ENCODE measurements at places on chromosomes 1 and 21.

DNA sequence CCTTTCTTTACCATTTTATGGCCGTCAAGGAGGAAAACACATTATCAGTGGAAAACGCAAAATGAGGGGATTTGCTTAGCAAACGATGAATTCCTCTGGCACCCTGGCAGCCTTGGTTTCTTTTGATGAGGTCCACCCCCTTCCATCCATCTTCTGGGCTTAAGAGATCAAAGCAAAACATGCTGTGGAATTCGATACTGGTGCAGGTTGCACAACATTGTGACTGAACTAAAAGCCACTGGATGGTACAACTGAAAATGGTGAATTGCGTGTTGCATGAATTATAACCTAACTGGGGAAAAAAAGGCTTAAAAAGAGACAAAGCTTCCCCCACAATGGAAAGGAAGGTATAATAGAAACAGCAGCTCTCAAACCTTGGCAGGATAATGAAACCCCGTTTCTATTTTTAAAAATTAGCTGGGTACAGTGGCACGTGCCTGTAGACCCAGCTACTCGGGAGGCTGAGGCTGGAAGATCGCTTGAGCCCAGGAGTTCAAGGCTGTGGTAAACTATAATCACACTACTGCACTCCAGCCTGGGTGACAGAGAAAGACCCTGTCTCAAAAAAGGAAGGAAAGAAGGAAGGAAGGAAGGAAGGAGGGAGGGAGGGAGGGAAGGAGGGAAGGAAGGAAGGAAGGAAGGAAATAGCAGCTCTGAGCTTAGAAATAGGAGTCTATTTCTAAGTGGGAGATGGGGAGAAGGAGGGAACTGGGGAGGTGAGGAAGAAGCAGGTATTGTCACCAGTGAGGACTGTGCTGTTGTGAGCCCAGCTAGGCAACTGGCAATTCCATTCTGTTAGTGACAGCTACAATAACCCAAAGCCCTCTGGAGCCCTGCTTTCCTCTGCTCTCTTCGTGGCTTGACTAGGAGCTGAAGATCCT lies 29.0 kb upstream of the LGALS8 start:
- DNase-seq: no peak

DNA sequence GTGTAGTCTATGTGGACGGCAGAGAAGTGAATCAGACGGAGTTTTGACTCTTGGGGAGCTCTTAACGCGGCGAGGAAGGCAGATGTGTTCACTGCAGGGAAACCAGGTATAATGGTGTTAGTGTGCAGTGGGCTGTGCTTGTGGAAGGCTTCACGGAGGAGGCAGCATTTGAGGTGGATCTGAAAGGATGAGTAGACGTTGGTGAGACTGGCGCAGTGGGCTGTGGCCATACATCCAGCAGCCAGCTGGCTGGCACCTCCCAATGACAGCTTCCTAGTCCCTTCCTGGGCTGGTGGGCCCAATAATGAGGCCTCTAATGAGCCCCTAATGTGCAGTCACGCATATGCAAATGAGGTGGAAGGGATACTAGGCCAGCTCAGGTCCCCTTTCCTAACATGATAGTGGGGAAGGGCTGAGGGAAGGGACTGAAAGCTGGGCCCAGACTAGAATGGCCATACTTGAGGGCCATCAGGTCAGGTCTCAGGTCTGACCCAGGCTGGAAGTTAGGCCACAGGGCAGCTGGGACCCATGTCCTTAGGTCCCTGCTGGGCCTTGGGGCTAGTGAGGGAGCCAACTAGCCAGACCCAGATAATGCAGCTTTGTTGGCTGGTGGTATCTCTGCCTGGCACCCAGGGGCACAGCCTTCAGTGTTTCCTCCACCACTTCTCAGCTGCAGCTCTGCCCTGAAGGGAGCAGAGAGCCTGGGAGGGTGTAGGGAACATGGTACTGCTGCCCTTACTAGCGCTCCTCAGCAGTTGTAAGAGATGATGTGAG lies 3.8 kb downstream of the MAP7D1 start:
- DNase-seq: no peak

DNA sequence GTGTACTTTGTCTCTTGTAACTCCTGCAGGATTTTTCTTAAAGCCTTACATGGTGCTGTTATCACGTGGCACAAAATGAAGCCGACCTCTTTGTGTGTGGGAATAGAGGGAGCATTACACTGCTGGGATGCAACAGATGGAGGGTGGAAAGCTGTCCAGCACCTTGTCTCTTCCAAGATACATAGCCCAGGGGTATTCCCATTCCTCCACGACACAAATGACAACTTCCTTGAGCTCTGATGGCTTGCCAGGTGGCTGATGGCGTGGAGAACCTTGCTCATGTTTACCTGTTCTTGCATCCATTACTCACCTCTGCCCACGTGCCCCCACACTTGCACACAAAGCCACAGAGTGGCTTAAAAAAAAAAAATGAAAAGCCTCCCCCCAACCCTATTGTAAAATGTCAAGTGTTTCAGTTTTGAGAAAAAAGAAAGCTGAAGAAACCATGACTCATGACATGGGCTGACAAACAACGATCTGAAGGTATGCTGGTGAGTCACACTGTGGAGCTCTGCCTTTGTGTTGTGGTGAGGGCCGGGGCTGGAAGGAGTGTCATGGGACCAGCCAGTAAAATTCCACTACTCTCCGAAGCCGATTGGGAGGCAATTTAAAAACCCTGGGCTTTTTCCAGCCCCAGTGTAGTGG lies 32.0 kb upstream of the ATP5PO start:
- peak; percentile 98 for DNase-seq

DNA sequence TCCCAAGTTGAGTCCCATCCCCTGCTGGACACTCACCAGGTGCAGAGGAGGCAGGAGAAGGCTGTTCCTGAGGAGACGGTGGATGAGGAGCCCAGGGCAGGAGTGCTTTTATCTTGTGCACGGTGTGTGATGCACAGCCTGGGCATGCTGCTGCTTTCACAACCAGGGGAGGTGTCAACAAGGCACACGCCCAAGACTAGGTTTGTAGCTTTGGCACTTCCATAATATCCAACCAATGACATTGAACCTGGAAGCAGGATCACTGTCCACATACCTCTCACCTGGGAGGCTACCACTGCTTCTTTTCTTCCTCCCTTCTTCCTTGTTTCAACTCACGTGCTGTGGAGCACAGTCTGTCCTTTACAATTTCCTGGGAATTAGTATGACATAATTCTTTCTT lies at the start of gene LCE3D:
Gene LCE3D (minus strand): TSS at position 84 of the 400 bp plus-strand sequence. CDS start 580 bp downstream, outside the sequence.
- DNase-seq: no peak

- DNase-seq: no peak
These were observed 95.0 kb downstream of the ASTN1 start for GRCh38 chr1:177069490-177069889.

DNA sequence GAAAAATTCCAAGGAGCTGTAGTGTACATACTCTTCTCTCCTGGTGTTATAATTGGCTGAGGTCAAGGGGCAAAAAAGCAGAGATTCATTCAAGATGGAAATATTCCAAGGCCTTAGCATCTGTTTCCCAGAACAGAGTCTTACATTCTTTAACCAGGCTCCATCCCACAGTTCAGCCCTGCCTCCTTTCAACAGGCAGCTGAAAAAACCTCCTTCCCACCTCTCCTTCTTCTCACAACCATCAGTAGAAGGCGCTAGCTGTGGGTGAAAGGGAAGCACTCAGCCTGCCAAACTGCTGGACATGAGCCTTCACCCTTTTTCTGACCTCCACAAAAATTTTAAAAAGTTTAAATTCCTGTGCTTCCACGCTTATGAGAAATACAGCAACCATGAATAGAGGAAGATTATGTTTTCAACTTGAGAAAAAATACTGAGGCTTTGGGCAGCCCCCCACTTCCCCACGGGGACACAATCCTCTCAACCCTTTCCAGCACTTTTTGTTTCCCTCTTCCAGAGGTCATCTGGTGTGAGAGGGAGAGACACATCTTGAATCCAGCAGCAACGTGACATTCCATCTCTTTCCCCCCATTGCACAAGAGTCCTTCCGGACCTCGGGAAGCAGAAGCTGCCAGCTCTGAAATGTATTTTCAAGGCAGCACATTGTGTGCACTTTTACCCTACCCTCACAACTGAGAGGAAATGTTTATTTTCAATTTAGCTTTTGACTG lies 43.2 kb upstream of the FMO2 start:
- DNase-seq: no peak

DNA sequence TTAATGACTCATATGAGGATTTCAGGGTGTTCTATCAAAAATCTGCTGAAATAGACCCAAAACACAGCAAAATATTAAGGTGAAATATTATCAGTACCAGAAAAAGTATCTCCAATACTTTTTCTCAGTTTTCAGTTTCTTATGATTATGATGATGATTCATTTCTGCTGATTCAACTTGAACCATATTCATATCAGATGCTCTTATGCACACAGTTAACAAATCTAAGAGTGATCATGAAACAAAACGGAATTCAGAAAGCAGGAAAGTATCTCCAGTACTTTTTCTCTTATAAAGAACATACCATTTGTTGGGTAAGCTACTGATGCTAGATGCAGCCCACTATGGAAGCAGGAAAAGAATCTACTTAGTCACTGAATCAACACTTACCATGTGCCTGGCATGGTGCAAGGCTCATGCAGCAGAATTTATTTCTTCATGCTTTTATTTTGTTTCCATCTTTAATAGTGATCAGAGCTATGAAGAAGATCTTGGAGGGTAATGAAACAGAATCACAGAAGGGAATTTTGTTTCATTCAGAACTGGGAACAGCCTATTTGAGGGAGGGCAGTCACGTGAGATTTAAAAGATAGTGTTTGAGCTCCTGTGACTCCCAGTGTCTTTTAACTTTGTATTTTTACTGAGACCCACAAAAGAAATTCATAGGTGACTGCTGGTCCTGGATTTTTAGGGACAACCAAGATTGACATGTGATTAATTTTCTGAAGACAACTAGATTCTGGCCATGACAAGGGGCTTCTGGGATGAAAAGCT lies 480.6 kb downstream of the SETD4 start:
- DNase-seq: peak; percentile 33

DNA sequence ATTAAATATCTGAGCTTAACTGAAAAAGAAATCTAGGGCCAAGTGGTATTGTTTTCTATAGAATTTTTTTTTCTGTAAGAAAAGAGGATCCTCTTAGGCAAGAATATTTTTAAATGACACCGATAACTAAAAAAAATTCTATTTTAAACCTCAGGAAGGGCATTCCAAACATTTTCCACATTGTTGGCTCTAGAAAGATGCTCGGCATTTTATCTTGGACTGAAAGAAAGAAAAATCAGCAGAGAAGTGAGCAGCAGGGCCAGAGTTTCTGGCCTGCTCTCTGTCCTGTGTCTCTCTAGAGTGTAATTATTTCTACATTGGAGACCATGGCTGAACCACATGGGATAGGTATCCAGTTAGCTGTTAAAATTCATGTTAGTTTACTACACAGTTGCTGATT lies 192.5 kb upstream of the GREM2 start:
- no peak for DNase-seq

- no peak for DNase-seq
These were observed 4.4 kb downstream of the AVPR1B start for GRCh38 chr1:206112600-206113301.

GRCh38 chr1:45617618-45618017 lies 6.2 kb downstream of the CCDC17 start:
- DNase-seq: no peak

- DNase-seq: no peak
These were observed 34.8 kb downstream of the CASZ1 start for GRCh38 chr1:10761503-10762152.

GRCh38 chr1:178784131-178784536 lies 59.1 kb downstream of the RALGPS2 start:
- no peak for DNase-seq

GRCh38 chr21:29677326-29677725 lies 262.5 kb downstream of the GRIK1 start:
- no peak for DNase-seq

- no peak for DNase-seq
These were observed 32.1 kb upstream of the HIVEP3 start for GRCh38 chr1:41950820-41951219.

DNA sequence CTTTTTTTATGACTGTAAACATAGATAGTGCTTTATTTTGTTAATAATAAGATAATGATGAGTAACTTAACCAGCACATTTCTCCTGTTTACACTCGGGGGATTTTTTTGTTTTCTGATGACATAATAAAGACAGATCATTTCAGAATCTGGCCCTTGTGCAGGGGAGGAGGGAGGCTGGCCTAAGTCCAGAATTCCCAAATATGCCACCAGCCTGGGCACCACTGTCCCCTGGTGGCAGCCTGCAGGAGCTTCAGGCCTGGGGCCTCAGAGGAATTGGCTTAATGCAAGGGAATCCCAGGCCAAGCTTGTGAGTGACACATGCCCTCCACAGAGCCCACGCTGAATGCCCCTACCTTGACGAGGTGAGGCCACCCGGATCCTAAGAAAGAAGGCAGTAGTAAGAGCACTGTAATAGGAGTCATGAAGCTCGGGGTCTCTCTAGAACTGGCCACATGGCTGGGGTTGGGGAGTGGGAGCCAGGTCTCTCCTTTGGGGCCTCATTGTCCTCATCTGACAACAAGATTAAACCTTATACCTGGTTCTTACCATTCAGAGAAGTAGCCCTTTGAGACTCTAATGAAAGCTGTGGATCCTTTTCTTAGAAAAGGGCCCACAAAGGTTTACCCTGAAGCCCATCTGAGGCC lies 24.1 kb downstream of the ETNK2 start:
- no peak for DNase-seq

GRCh38 chr21:31708541-31708940 lies 23.4 kb downstream of the SCAF4 start:
- DNase-seq: no peak

DNA sequence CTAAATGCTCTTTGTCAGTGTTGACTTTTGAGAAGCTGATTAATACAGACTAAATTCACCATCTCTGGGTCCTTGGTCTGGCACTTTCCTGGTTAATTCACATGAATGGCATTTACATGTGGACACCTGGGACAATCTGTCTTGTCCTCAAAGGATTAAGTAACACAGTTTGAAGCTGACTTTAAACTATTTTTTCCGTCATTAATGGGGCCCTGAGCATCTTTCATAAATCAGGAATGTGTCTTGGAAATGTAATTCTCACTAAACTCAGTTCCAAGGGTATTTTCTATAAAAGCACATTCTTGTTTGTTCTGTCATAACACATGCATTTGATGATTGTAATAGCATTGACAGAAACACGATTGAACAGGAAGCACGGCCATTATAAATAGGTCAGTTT lies 26.7 kb upstream of the NBL1 start:
- DNase-seq: no peak

DNA sequence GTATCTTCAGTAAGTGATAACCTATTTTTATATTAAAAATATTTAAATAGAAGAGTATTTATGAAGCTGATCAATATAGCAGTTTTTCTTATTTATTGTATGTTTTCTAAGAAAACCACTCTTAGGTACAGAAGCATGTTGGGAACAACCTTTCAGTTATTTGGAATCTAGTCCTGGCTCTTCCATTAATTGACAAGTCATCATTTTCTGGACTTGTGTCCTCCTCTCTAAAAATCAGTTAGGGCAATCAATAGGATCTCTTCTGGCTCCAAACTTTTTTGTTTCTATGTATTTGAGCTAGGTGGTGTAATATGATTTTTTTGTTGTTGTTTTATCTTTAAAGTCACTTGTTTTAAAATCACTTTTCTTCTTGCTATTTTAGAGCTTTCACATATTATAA lies 57.0 kb downstream of the ABCD3 start:
- DNase-seq: no peak

- no peak for DNase-seq
These were observed 45.0 kb downstream of the EPHB2 start for GRCh38 chr1:22755641-22756040.

GRCh38 chr21:45280969-45281368 lies 6.7 kb downstream of the POFUT2 start:
- no peak for DNase-seq

- DNase-seq: no peak
These were observed 127.9 kb upstream of the DUSP10 start for GRCh38 chr1:221869779-221870178.

Measured in T-helper 2 cell (primary cell).